ENCODE measurements at places on chromosomes 7 and 10. TPM values are rescaled to one million over a fixed set of nuclear protein-coding genes. Genes with fewer than 3 reads are reported as not detected.

DNA sequence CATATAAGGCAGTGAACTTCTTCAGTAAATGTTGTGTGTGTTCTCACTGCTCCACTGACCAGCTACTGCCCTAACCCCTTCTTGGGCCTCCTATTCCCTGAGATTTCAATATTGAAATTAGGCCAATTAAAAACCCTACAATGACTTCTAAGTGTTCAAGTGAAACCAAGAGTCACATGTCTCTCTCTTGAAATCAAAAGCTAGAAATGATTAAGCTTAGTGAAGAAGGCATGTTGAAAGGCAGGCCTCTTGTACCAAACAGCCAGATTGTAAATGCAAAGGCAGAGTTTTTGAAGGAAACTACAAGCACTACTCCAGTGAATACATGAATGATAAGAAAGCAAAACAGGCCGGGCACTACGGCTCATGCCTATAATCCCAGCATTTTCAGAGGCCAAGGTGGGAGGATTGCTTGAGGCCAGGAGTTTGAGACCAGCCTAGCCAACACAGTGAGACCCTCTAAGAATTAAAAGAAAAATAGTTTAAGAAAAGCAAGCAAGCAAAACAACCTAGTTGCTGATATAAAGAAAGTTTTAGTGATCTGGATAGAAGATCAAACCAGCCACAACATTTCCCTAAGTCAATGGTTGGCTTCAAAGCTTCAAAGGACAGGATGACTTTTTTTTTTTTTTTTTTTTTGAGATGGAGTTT, 22.3 kb downstream of the BRAF start:
- no peaks in the 10 kb centered on the region for H3K27me3 ChIP-seq
- H3K4me1 ChIP-seq, result peaks cover 15% of the 10 kb centered on the region
- no peak overlapping the region for H3K4me3 ChIP-seq
- peaks cover 24% of the 10 kb centered on the region for H3K36me3 ChIP-seq

Gene LIPM
- not detected for total RNA-seq

Gene SLC26A5
- total RNA-seq, result not detected

DNA sequence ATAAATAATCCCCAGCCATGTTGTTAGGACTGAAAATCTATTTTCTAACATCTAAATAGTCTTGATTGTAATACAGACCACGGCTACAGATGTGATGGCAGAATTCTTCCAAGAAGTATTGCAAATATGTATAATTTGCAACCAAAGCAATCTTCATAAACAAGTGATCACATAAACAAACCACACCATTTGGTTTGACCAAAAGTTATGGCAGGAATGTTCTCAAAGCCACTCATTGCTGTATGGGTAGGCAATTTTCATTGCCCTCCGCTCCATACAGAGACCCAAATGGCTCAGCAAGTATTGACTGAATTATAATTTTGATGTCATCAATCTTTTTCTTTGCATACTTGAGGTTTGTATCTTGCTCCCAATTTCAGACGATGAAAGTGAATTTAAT, 19.0 kb upstream of the RHOBTB1 start:
- no peak for DNase-seq
- H3K36me3 ChIP-seq, result no peaks in the 10 kb centered on the region
- H3K27me3 ChIP-seq, result no peaks in the 10 kb centered on the region
- H3K4me1 ChIP-seq, result peaks cover 6% of the 10 kb centered on the region

- H3K36me3 ChIP-seq, result no peaks in the 10 kb centered on the region
- H3K4me3 ChIP-seq, result no peak overlapping the region
- DNase-seq, result no peak
- H3K4me1 ChIP-seq, result no peaks in the 10 kb centered on the region
- peaks cover 3% of the 10 kb centered on the region for H3K27me3 ChIP-seq
Observed at GRCh38 chr7:135232720-135233119, 918 bp upstream of the STRA8 start.

- peak overlapping the region; percentile 20 for H3K27ac ChIP-seq
- H3K4me1 ChIP-seq, result peaks cover 7% of the 10 kb centered on the region
- no peak overlapping the region for H3K4me3 ChIP-seq
Observed at GRCh38 chr7:150953061-150953997, 24.8 kb downstream of the KCNH2 start.

Gene ITIH2
- total RNA-seq, result 4.9 TPM

- no peak for DNase-seq
- H3K4me3 ChIP-seq, result no peak overlapping the region
- no peak overlapping the region for H3K27ac ChIP-seq
- H3K36me3 ChIP-seq, result no peaks in the 10 kb centered on the region
Observed at GRCh38 chr7:91294639-91295220, 30.5 kb downstream of the FZD1 start.

DNA sequence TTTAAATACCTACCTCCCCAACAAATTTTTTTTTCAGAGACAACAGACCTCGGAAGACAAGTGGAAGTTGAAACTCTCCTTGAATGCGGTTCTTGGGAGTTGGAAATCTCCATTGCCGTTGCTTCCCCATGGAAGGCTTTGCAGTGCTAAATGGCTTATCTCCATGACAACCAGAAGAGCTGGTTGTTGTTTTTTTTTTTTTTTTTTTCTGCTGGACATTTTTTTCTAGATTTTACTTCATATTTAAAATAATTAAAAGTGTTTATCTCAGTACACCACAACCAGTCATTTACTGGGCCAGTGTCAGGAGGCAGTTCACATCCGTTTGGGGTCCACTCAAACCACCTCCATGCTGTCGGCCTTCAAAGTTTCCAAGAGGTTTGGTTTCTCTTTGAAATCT, 348.5 kb upstream of the PRKCQ start:
- H3K36me3 ChIP-seq, result no peaks in the 10 kb centered on the region
- H3K27ac ChIP-seq, result no peak overlapping the region
- no peaks in the 10 kb centered on the region for H3K4me1 ChIP-seq
- DNase-seq, result no peak
- H3K4me3 ChIP-seq, result no peak overlapping the region
- peaks cover 14% of the 10 kb centered on the region for H3K27me3 ChIP-seq

DNA sequence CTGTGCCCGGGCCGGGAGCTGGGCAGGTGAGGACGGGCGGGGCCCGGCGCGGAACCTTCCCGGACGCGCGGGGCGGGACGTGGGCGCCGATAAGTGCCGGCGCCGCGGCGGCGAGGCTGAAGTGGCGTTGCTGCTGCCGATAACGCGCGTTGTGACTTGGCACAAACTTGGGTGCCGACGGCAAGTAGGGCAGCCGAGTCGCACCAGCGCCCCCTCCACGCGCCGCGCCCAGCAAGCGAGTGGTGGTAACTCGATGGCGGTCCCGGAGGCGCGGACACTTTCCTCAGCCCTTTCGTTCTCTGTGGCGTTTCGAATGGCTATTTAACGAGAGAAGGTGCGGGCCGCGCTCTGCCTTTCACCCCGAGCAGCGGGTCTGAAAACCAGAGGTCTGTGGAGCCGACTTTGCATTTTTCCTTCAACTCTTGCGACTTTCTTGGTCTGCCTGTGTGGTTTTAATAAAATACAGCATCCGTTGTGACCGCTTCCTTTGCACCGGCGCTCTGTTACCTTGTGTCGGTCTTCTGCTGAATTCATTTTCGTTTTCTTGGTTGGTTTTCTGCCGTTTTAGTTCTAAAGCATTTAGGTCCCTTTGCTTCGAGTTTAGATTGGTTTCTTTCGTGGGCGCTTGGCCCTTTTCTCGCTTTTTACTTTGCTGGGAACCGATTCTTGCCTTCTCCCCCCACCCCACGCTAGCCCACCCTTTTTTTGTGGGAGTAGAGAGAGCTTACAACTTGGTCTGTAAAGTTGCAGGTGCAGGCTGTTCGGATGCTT, 701 bp downstream of the STK17A start:
- no peaks in the 10 kb centered on the region for H3K36me3 ChIP-seq
- H3K27me3 ChIP-seq, result no peaks in the 10 kb centered on the region
- peak overlapping the region; percentile 81 for H3K4me3 ChIP-seq
- H3K27ac ChIP-seq, result peak overlapping the region; percentile 95
- DNase-seq, result peak; percentile 55
- peaks cover 37% of the 10 kb centered on the region for H3K4me1 ChIP-seq

DNA sequence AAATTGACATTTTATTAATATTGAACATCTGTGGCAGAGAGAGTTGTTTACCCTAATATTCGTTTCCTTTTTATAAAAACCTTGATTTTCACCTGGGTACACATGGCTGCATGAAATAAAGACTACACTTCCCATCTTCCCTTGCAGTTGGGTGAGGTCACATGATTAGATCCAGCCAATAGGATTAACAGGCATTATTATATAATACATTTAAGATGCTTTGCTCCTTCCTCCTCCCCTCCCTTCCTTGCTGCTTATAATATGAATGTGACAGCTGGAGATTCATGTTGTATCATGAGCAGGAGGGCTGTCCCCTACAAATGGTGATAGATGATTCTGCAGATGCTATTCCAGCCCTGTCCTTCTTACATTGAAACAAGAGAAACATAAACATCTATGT, 146.6 kb downstream of the SH2D4B start:
- no peak overlapping the region for H3K4me3 ChIP-seq
- H3K4me1 ChIP-seq, result peaks cover 20% of the 10 kb centered on the region
- H3K27ac ChIP-seq, result no peak overlapping the region
- no peak for DNase-seq
- no peaks in the 10 kb centered on the region for H3K27me3 ChIP-seq

GRCh38 chr10:78899996-78900714, 168.6 kb upstream of the ZMIZ1 start:
- no peak overlapping the region for H3K4me3 ChIP-seq
- peaks cover 4% of the 10 kb centered on the region for H3K4me1 ChIP-seq
- peaks cover 17% of the 10 kb centered on the region for H3K27me3 ChIP-seq

Gene PKD2L1
- total RNA-seq, result 0.38 TPM

Gene FAM13C
- 6.4 TPM for total RNA-seq

DNA sequence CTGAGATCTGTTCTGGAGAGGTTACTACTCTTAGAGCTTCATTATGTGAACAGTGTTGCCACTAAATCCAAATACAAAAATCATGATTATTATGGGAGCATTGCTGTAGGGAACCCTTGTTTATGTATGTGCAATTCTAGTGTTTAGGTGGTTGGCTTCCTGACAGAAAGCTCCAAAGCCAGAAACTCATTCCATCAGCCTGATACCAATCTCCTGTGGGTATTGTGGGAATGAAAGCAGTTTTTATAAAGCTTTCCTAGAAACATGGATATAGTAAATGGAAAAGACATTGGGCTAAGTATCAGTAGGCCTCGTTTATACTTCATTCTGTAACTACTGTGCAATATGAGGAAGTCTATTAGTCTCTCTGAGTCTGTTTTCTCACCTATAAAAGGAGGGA, 6.4 kb downstream of the SDK1 start:
- no peaks in the 10 kb centered on the region for H3K36me3 ChIP-seq
- DNase-seq, result no peak
- H3K27me3 ChIP-seq, result no peaks in the 10 kb centered on the region

- no peak for DNase-seq
- H3K4me1 ChIP-seq, result peaks cover 8% of the 10 kb centered on the region
- no peak overlapping the region for H3K27ac ChIP-seq
- H3K4me3 ChIP-seq, result no peak overlapping the region
Observed at GRCh38 chr7:149854611-149855360, 16.6 kb downstream of the ZNF862 start.

GRCh38 chr7:158325530-158326381, 261.9 kb downstream of the PTPRN2 start:
- peak overlapping the region; percentile 23 for H3K27ac ChIP-seq
- H3K27me3 ChIP-seq, result peaks cover 13% of the 10 kb centered on the region
- H3K4me3 ChIP-seq, result no peak overlapping the region
- peak; percentile 74 for DNase-seq

DNA sequence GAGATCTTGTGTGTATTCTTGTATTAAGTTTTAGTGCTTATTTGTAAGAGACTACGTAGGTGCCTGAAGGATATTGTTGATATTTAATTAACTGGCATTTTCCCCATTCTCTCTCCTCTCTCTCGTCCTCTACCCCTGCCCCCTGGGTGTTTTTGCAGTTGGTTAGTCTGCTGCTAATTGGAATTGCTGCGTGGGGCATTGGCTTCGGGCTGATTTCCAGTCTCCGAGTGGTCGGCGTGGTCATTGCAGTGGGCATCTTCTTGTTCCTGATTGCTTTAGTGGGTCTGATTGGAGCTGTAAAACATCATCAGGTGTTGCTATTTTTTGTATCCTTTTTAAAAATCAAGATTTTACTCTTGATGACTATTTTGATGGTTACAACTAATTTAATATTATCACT, 22.5 kb downstream of the TSPAN13 start:
- no peak overlapping the region for H3K4me3 ChIP-seq
- peaks cover 1% of the 10 kb centered on the region for H3K36me3 ChIP-seq
- H3K27ac ChIP-seq, result no peak overlapping the region
- peaks cover 9% of the 10 kb centered on the region for H3K4me1 ChIP-seq
- no peaks in the 10 kb centered on the region for H3K27me3 ChIP-seq
- DNase-seq, result no peak

DNA sequence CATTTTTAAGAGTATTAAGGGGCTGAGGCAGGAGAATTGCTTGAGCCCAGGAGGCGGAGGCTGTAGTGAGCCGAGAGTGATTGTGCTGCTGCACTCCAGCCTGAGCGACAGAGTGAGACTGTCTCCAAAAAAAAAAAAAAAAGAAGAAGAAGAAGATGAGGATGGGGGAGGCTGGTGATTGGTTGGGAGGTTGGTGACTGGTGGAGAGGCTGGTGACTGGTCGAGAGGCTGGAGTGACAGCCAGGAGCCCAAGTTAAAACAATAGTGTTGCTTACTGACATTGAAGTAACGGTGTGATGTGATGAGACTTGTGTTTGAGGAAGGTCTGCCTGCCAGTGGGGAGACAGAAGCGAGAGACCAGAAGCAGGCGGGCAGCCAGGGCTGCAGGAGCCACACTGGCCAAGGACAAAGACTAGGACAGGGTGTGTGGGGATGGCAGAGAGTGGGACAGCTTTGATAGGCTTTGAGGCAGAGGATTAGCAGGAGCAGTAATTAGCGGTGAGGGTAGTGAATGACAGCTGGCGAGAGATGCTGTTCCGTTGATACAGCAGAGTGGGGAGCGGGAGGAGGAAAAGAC, 4.9 kb downstream of the SRRT start:
- DNase-seq, result no peak
- H3K4me1 ChIP-seq, result peaks cover 24% of the 10 kb centered on the region
- H3K27ac ChIP-seq, result no peak overlapping the region
- peaks cover 48% of the 10 kb centered on the region for H3K36me3 ChIP-seq

Gene PILRA
- 3.9 TPM for total RNA-seq

Gene WDFY4
- 0.07 TPM for total RNA-seq

Gene TMEM236
- 0.07 TPM for total RNA-seq

Gene TACC2
- 58.1 TPM for total RNA-seq

- H3K27ac ChIP-seq, result peak overlapping the region; percentile 78
- H3K4me1 ChIP-seq, result peaks cover 39% of the 10 kb centered on the region
- DNase-seq, result peak; percentile 30
- H3K36me3 ChIP-seq, result peaks cover 6% of the 10 kb centered on the region
Observed at GRCh38 chr7:36153571-36154097, 580 bp downstream of the EEPD1 start.

- H3K4me3 ChIP-seq, result no peak overlapping the region
- H3K27me3 ChIP-seq, result no peaks in the 10 kb centered on the region
- no peak for DNase-seq
Observed at GRCh38 chr7:35599645-35600044, 95.3 kb downstream of the HERPUD2 start.

GRCh38 chr10:3192856-3193635, 20.5 kb upstream of the PITRM1 start:
- peaks cover 4% of the 10 kb centered on the region for H3K4me1 ChIP-seq
- no peaks in the 10 kb centered on the region for H3K36me3 ChIP-seq
- peaks cover 10% of the 10 kb centered on the region for H3K27me3 ChIP-seq
- no peak overlapping the region for H3K4me3 ChIP-seq

Gene UNCX
- total RNA-seq, result not detected
